ENCODE measurements at places on chromosomes 6 and 20. TPM values are rescaled to one million over a fixed set of nuclear protein-coding genes. Genes with fewer than 3 reads are reported as not detected.

TPBG gene
- 2.2 TPM for total RNA-seq

LGSN gene
- 0.63 TPM for total RNA-seq

SASH1 gene
- 27.2 TPM for total RNA-seq

HRH3 gene
- 0.31 TPM for total RNA-seq

BPIFB2 gene
- not detected for total RNA-seq

VWA7 gene
- total RNA-seq, result 0.31 TPM

SAMD5 gene
- total RNA-seq, result 22.5 TPM

TREML2 gene
- total RNA-seq, result not detected

RIPOR3 gene
- total RNA-seq, result 2.2 TPM

HLA-DQA1 gene
- not detected for total RNA-seq

CLDN20 gene
- not detected for total RNA-seq

SYCP2L gene
- total RNA-seq, result 11.9 TPM

DEFB124 gene
- not detected for total RNA-seq

KDM1B gene
- 52.0 TPM for total RNA-seq

KCNQ2 gene
- total RNA-seq, result 250 TPM

TAGAP gene
- 0.94 TPM for total RNA-seq

TGM3 gene
- total RNA-seq, result 0.31 TPM

DPPA5 gene
- total RNA-seq, result not detected

BTNL2 gene
- not detected for total RNA-seq

PHACTR1 gene
- total RNA-seq, result 90.5 TPM

PBOV1 gene
- total RNA-seq, result not detected

HEY2 gene
- 1.3 TPM for total RNA-seq

WDR46 gene
- 39.4 TPM for total RNA-seq

NTSR1 gene
- total RNA-seq, result 11.9 TPM

TREM1 gene
- not detected for total RNA-seq

SYNDIG1 gene
- 67.0 TPM for total RNA-seq

NKAIN2 gene
- 133 TPM for total RNA-seq

TRIM15 gene
- total RNA-seq, result not detected

CST7 gene
- not detected for total RNA-seq

MAFB gene
- 9.4 TPM for total RNA-seq

ATP9A gene
- 271 TPM for total RNA-seq

HM13 gene
- 49.5 TPM for total RNA-seq

PPP1R3G gene
- total RNA-seq, result 1.3 TPM

IDH3B gene
- total RNA-seq, result 64.2 TPM

MAS1 gene
- 0.31 TPM for total RNA-seq

ANKRD66 gene
- 0.31 TPM for total RNA-seq
